ENCODE measurements at places on chromosomes 2 and 18. TPM values are rescaled to one million over a fixed set of nuclear protein-coding genes. Genes with fewer than 3 reads are reported as not detected.

The ECEL1 gene
- 18.0 TPM for total RNA-seq

The LCT gene
- total RNA-seq = not detected

The ALMS1 gene
- 66.8 TPM for total RNA-seq

The C2orf80 gene
- total RNA-seq = not detected

GRCh38 chr2:241129086-241129871 lies 20.0 kb downstream of the PASK start:
- H3K4me3 ChIP-seq = no peak overlapping the region
- no peaks in the 10 kb centered on the region for H3K4me1 ChIP-seq
- H3K27ac ChIP-seq = no peak overlapping the region
- 0 out of 2 replicates have a peak, but pooled peaks cover 4% of the 10 kb centered on the region for H3K36me3 ChIP-seq
- no peaks in the 10 kb centered on the region for H3K27me3 ChIP-seq

DNA sequence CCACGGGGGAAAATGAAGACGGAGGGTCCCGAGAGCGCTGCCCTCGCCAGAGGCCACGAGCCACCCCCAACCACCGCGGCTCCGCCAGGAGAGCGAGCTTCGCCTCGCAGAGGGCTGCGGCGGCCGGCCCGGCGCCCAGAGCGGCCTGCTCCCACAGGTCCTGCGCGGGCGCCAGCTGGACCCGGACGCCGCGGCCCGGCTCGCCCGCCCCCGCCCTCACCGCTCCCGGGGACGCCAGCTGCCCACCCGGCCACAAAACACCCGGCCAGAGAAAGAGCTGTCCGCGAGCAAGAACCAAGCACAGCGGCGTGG lies 709 bp downstream of the PTPN2 start:
- peak overlapping the region; percentile 94 for H3K27ac ChIP-seq
- no peaks in the 10 kb centered on the region for H3K27me3 ChIP-seq
- peaks cover 49% of the 10 kb centered on the region for H3K4me1 ChIP-seq
- DNase-seq = peak; percentile 18
- H3K4me3 ChIP-seq = peak overlapping the region; percentile 74

DNA sequence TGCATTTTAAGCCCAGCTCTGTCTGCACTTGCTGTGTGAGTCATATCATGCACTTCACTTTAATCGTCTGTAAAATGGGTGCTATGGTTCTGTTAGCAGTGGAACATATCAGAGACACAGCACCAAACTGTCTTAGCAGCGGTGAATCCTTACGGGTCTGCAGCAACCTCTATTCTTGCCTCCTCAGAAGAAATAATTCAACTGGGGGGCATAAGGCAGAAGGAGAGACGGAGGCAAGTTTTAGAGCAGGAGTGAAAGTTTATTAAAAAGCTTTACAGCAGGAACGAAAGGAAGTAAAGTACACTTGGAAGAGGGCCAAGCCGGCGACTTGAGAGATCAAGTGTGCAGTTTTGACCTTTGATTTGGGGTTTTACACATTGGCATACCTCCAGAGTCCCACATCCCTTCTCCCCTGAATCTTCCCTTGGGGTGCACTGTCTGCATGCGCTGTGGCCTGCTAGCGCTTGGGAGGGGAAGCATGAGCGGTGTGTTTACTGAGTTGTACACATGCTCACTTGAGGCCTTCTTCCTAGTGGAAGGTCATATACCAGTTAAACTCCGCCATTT lies 109.8 kb downstream of the DDX1 start:
- no peak for DNase-seq
- no peaks in the 10 kb centered on the region for H3K27me3 ChIP-seq
- no peak overlapping the region for H3K4me3 ChIP-seq
- no peaks in the 10 kb centered on the region for H3K4me1 ChIP-seq

DNA sequence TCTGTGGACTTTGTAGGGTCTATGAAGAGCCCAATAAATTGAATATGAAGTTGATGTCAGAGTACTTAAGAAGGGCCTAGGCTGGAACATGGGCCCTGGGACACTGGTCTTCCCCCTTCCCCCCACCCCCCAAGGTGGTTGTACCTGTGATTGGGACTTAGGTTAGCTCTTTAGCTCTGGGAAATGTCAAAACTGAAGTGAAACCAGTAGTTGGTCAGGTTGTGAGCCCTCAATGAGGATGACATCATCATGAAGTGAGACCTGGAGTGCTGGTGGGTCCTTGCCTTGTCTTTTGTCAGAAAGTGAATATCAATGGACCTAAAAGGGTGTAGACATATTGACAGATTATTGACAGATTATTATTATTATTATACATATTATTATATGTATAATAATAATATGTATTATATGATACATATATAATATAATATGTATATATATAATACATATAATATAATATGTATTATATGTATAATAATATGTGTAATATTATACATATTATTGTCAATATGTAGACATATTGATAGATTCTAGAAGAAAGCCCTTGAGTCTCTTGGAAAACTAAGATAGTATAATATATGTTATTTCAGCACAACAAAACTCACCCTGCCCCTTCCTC lies 5.4 kb downstream of the MARS2 start:
- H3K27me3 ChIP-seq = no peaks in the 10 kb centered on the region
- peaks cover 14% of the 10 kb centered on the region for H3K4me1 ChIP-seq
- peaks cover 10% of the 10 kb centered on the region for H3K36me3 ChIP-seq
- H3K27ac ChIP-seq = no peak overlapping the region

- DNase-seq = peak; percentile 82
- H3K27me3 ChIP-seq = no peaks in the 10 kb centered on the region
- H3K36me3 ChIP-seq = peaks cover 15% of the 10 kb centered on the region
- H3K27ac ChIP-seq = peak overlapping the region; percentile 71
- peak overlapping the region; percentile 99 for H3K4me3 ChIP-seq
- H3K4me1 ChIP-seq = peaks cover 19% of the 10 kb centered on the region
These were observed 758 bp downstream of the SCLY start for GRCh38 chr2:238061315-238062202.

DNA sequence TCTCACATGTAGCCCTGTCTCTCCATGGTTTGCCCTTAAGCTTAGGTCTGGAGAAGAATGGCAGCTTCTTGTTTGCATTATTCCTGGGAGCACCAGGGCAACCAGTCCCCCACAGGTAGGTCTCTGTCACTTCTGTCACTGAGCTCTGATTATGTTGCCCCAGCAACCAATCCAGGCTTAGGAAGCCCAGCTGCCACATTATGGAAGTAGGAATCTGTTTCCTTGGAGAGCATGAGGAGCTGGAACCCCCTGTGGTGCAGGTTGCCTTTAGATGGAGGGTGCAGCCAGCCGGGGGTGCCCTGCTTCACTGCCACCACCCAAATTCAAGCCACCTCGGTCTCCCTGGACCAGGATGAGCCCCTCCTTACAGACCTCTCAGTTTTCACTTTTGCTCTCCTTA lies 4.8 kb downstream of the RESP18 start:
- peaks cover 47% of the 10 kb centered on the region for H3K27me3 ChIP-seq
- H3K4me1 ChIP-seq = peaks cover 3% of the 10 kb centered on the region
- H3K4me3 ChIP-seq = no peak overlapping the region
- no peak for DNase-seq

Measured in GM23338 (cell line).